ENCODE measurements at places on chromosomes 1 and 21.

DNA sequence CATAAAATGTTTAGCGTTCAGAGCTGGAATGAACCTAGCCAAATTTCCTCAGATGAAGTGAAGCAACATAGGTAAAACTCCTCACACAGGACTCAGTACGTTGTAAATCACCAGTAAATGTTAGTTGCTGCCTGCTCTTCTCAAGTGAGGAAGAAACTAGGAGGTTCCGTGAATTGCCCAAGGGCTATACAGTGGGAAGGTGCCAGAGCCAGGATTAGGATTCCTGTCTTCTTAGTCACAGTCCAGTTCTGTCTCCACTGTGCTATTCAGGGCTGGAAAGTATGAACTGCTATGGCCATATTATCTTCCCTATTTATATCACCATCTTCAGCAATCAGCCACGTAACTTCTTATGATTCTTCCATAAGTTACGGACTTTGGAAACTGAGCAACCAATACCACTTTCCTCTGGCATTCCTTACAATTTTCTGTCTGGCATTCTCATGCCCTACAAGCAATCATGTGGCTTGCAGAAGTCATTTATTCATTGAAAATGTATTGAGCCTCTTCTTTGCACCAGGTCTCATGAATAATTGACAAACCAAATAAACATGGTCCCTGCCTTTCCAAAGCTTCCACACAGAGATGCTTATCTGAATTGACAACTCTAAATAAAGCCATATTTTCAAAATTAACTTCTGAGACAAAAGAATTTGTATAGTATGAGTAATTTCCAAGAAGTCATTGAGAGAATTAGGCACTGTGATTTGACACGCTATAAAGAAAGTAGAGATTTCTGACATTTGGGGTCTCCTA, 271.6 kb upstream of the SGIP1 start:
- DNase-seq, result no peak

DNA sequence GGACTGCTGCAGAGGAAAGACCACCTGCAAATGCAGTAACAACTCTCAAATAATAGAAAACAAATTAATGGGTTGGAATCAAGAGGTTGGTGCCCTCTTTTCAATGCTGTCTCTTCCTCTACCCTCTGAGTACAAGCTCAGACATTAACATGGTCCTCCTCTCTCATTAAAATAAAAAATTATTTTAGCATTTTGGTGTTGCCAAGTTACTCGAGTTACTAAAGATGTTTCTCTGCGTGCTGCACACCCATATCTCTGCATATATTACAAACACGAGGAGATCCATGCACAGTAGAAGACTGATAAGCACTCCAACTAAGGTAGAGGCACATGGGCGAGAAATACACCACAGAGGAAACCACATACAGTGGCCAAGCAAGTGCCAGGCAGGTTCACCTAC, 21.5 kb downstream of the SIPA1L2 start:
- no peak for DNase-seq

DNA sequence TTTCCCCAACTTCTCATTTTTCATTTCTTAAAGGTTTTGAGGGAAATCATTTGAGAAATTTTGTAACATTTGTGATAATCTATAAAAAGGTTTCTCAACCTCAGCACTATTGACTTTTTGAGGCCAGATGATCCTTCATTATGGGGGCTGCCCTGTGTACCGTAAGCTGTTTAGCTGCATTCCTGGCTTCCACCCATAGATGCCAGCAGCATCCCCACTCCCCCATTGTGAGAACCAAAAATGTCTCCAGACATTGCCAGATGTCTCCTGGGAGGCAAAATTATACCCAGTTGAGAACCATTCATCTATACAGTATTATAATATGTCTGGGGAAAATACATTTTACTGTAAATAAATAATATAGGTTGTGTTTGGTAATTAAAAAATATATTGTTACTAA, 146.0 kb downstream of the PBX1 start:
- DNase-seq, result no peak

DNA sequence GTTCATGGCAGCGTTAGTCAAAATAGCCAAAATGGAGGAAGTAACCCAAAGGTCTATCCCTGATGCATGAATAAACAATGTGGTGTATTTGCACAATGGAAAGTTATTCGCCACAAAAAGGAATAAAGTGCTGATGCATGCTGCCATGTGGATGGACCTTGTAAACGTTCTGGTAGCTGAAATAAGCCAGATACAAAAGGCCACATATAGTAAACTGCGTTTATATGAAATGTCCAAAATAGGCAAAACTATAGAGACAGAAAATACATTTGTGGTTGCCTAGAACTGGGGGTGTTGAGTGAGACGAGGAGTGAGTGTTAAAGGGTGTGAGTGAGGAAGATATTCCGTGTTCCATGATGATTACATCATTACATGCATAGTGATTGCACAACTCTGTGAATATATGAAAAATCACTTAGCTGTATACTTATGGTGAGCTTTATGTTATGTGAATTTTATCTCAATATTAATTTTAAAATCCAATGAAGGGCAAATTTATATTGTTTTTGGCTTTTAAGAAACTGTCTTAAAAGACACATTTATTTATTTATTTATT, 321.3 kb downstream of the KIF26B start:
- DNase-seq, result no peak

- DNase-seq, result no peak
Observed at GRCh38 chr1:234246638-234247116, 126.6 kb upstream of the COA6 start.

- DNase-seq, result no peak
Observed at GRCh38 chr1:31476891-31477846, 64.2 kb downstream of the SERINC2 start.

DNA sequence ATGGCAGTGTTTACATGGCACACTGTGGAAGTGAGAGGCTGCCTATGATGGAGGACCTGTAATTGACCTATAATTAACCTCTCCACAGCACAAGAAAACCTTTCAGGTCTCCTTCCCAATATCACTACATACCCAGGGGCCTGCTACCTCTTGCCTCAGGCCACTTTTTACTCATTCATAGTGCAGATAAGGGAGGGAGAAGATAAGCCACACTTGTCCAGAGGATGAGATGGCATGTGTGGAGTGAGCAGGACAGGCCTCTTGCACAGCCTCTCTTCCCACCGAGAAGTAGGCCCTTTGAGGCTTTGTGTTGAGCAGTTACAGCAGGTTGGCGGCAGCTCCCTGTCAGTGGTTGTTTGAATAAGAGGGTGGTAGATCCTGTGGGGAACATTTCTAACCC, 31.1 kb upstream of the IKBKE start:
- DNase-seq, result no peak

DNA sequence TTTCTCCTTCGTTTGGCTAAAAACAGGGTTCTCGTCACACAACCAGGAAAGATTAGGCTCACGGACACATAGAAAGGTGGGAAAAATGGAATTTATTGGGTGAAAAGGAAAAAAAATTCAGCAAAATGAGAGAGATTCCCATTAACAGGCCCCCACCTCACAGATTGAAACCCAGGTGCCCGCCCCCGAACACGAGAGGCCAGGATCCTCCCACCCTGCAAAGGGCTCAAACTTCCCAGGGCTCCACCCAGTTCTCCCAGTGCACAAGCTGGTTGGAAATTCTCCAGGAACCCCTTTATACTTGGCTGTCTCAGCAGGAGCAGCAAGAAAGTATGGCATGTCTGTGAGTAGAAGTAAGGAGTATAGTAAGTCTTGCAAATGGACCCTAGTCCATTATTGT, 499.7 kb downstream of the RWDD3 start:
- no peak for DNase-seq

Measured in T-helper 9 cell (primary cell).